GM23248 (cell line): ENCODE measurements at places on chromosomes 12 and 14. TPM values are rescaled to one million over a fixed set of nuclear protein-coding genes. Genes with fewer than 3 reads are reported as not detected.

DNA sequence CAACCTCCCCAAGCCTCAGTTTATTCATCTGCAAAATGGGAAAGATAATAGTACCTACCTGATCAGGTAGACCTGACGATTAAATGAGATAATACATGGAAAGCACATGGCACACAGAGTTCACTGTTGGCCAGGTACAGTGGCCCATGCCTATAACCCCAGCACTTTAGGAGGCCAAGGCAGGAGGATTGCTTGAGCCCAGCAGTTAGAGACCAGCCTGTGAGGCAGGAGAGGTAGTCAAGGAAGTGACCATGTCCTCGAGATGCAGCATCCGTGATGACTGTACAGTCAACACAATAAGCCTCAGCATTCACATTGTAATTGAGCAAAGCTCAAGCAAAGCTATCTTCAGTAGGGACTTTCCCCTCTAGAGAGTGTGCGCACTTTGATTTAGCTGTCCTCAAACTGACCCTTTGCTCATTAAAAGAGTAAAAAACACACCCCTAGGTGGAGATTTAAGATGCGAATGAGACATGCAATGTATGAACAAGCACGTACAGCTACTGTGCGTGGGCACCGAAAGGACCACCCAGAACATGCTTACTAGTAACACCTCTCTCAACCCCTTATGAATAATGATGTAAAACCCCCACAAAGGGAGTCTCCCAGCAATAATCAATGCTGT lies 9.9 kb downstream of the ISCU start:
- H3K27me3 ChIP-seq, result no peaks in the 10 kb centered on the region
- H3K4me3 ChIP-seq, result no peak overlapping the region
- peaks cover 5% of the 10 kb centered on the region for H3K36me3 ChIP-seq
- DNase-seq, result no peak

DNA sequence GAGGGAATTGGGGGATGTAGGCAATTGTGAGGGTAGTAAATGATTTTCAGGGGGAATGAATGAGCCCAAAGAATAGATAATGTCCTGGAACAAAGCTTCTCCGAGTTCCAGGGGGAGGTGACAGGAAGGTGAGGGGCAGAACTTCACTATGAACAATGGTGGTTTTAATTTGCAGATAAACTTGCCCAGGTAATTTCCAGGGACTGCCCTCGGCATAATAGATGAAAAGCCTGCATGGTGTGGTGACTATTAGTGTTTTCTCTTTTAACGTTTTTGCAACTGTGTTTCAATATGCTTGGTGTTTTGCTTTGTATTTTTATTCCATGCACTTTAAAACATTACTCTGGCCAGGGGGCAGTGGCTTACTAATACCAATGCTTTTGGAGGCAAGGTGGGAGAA lies 325.2 kb upstream of the RGS6 start:
- no peak overlapping the region for H3K4me3 ChIP-seq
- no peaks in the 10 kb centered on the region for H3K27me3 ChIP-seq
- DNase-seq, result no peak
- no peaks in the 10 kb centered on the region for H3K36me3 ChIP-seq
- peaks cover 13% of the 10 kb centered on the region for H3K4me1 ChIP-seq

DNA sequence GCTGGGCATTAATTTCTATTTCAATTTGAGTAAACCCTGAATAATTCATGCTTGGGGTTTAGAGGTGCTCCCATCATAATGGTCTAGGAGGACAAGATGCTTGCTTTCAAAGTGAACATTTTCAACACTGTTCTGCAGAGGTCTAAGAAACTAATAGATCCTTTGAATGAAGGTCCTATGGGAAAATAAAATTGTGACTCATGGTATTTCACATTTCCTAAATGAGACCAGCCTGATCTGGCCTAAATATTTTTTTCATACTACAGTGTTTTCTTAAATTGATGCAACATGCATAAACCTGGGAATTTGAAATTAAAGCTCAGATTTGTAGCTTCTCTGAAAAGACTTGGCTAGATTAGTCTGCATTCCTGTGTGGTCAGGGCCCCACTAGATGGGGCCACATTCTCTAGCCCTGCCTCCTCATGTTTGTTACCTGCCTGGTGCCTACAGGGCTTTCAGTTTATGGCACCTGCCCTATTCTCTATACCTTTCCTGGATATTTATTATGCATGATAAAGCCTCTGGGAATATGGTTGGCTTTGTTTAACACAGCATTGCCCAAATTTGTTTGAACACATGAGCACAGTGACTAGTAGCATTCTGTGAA lies 112.7 kb downstream of the METTL25 start:
- H3K27me3 ChIP-seq, result no peaks in the 10 kb centered on the region
- H3K4me3 ChIP-seq, result no peak overlapping the region
- no peaks in the 10 kb centered on the region for H3K36me3 ChIP-seq
- peaks cover 14% of the 10 kb centered on the region for H3K4me1 ChIP-seq
- peak; percentile 14 for DNase-seq

DNA sequence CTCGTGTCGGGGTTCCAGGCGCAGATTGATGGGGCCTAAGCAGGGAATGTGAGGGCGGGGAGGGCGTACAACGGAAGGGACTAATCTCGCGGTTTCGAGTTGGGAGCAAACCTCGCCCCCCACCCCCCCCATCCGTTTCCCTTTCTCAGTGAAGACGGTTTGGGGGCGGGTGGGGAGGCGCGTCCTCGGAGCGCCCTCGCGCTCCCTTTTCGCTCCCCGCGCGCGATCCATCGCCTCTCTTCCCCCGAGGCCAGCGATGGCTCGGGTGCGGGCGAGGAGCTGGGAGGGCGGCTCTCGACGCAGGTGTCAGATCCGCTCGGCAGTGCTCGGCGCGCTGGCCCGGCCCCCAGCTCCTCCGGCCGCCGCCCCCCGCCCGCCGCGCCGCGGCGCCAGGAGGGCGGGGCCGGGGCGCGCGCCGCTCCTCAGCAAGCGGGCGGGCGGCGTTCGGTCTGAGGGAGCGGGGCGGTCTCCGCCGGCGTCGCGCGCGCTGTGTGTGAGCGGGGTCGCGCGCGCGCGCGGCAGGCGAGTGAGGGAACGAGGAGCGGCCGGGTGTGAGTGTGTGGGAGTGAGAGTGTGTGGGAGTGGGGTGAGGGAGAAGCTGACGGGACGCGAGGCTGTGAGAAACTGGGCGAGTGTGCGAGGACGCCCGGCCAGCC lies at the start of gene RIMKLB:
Gene RIMKLB (plus strand): TSS at position 516 of the 656 bp plus-strand sequence. CDS start 15,876 bp downstream, outside the sequence.
- H3K4me1 ChIP-seq, result peaks cover 11% of the 10 kb centered on the region; the same call in 1 of the 2 replicates
- peak; percentile 92 for DNase-seq
- H3K27me3 ChIP-seq, result no peaks in the 10 kb centered on the region
- peak within 1 kb of the TSS; percentile 88 for H3K4me3 ChIP-seq
- H3K36me3 ChIP-seq, result no peaks in the 10 kb centered on the region
- peak within 1 kb of the TSS; percentile 69 for H3K27ac ChIP-seq

GRCh38 chr14:80202888-80203562 lies 8.3 kb downstream of the DIO2 start:
- H3K36me3 ChIP-seq, result no peaks in the 10 kb centered on the region
- H3K4me1 ChIP-seq, result no peaks in the 10 kb centered on the region
- no peaks in the 10 kb centered on the region for H3K27me3 ChIP-seq
- no peak overlapping the region for H3K4me3 ChIP-seq
- H3K27ac ChIP-seq, result no peak overlapping the region

GRCh38 chr12:31227401-31227981 lies 98.5 kb downstream of the SINHCAF start:
- no peak for DNase-seq
- no peaks in the 10 kb centered on the region for H3K36me3 ChIP-seq
- peaks cover 9% of the 10 kb centered on the region for H3K27me3 ChIP-seq
- H3K4me3 ChIP-seq, result no peak overlapping the region

DNA sequence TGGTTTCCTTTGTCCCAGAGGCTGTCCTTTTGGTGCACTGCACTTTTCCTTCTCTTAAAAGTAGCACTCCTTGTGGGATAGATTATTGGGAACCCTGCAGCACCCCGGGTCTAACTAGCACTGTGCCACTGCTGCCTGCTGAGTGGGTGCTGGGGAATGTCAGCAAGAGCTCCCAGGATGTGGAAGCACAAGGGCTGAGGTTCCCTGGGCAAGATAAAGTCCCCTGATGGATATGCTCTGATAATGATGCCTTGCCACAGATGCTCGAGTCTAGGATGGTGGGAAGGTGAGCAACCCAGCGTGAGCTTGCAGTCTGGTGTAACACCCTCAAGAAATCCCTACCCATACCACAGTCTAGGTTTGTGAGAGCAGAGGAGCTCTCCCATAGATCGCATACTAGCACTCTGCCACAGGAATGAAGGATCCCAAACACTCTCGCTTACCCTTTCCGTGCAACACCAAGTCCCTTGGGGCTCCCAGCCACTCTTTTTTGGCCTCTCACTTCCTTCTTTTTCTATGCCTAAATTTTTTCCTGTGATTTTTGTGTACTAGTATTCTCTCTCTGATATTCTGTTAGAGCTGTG lies 32.6 kb downstream of the USP15 start:
- H3K27ac ChIP-seq, result no peak overlapping the region
- DNase-seq, result no peak
- no peaks in the 10 kb centered on the region for H3K27me3 ChIP-seq
- no peak overlapping the region for H3K4me3 ChIP-seq

DNA sequence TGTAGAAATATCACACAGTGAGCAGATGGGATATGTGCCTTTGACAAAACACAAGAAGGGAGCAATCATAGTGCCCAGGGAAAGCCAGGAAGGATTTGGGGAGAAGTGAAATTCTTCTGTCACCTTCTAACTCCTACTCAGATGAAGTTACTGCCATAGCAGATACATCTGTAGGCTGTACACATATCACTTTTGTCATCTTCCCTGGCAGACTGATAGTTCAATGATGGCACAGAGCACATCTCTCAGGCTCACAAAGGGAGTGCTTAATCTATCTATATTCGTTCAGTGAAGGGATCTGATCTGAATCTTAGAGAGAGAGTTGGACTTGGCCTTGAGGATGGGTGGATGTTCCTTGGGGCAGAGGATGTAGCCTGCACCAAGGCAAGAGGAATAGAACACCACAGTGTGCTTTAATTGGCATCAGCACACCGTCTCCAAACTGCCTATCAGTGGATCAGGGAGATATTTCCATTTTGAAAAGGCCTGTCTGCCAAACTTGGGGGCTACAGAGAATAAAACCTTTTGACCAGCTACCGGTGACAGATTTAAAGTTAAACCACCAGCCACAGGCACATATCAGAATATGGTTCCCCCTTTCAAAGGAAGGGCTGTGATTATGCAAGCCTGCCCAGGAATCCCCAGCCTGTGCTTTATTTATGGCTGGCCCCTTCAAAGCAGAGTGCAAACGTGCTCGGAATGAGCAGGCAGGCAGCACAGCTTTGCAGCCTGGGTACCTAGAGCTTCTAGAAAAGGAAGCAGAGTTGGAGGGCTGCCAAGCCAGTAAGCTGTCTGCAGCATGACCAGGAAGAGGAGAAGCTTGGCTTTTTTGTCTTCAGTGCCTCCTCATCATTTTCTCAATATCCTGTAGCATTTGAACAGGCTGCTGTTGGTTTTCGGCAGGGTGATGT lies 165.5 kb upstream of the DYRK2 start:
- peak; percentile 59 for DNase-seq
- H3K36me3 ChIP-seq, result no peaks in the 10 kb centered on the region
- H3K4me3 ChIP-seq, result no peak overlapping the region
- no peak overlapping the region for H3K27ac ChIP-seq
- no peaks in the 10 kb centered on the region for H3K27me3 ChIP-seq
- peaks cover 12% of the 10 kb centered on the region for H3K4me1 ChIP-seq

GRCh38 chr12:58670623-58671022 lies 249.7 kb downstream of the LRIG3 start:
- H3K27ac ChIP-seq, result no peak overlapping the region
- H3K36me3 ChIP-seq, result no peaks in the 10 kb centered on the region
- no peak for DNase-seq

GRCh38 chr12:46546634-46547273 lies 174.2 kb upstream of the SLC38A2 start:
- peak overlapping the region; percentile 96; the same call in 1 of the 2 replicates for H3K27ac ChIP-seq
- no peaks in the 10 kb centered on the region for H3K27me3 ChIP-seq
- DNase-seq, result peak; percentile 73
- H3K4me1 ChIP-seq, result peaks cover 44% of the 10 kb centered on the region
- no peak overlapping the region for H3K4me3 ChIP-seq
- no peaks in the 10 kb centered on the region for H3K36me3 ChIP-seq

GRCh38 chr12:11446372-11446771 lies 51.0 kb upstream of the PRB2 start:
- no peak overlapping the region for H3K27ac ChIP-seq
- peak; percentile 49 for DNase-seq
- H3K4me3 ChIP-seq, result no peak overlapping the region
- peaks cover 3% of the 10 kb centered on the region; the same call in 1 of the 2 replicates for H3K4me1 ChIP-seq
- H3K27me3 ChIP-seq, result no peaks in the 10 kb centered on the region

DNA sequence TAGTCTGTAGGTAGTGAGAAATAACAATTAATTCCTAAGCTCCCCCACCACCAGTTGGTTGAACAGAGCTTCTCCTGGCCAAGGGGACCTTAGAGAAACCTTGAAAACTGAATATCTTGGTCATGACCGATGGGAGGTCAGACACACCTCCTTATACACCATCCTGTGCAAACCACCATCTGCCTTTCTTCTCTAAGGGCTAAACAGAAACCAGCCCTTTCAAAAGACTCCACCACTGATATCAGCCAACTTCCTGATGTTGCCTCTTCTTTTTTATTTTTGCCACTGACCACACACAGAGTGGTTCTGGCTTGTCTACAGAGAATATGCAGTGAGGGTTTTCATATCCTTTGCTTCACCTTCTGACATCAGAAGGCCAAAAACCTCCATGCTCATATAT lies 977.7 kb upstream of the SEL1L start:
- H3K4me1 ChIP-seq, result no peaks in the 10 kb centered on the region
- H3K36me3 ChIP-seq, result no peaks in the 10 kb centered on the region
- no peak for DNase-seq

GRCh38 chr14:54374117-54374884 lies 22.5 kb upstream of the CDKN3 start:
- H3K27ac ChIP-seq, result no peak overlapping the region
- peak; percentile 45 for DNase-seq
- H3K27me3 ChIP-seq, result peaks cover 3% of the 10 kb centered on the region; the same call in 1 of the 2 replicates
- H3K36me3 ChIP-seq, result no peaks in the 10 kb centered on the region
- H3K4me1 ChIP-seq, result no peaks in the 10 kb centered on the region; the same call in 1 of the 2 replicates
- no peak overlapping the region for H3K4me3 ChIP-seq

GRCh38 chr12:67958187-67958586 lies 31.1 kb upstream of the IFNG-AS1 start:
- no peaks in the 10 kb centered on the region for H3K27me3 ChIP-seq
- no peaks in the 10 kb centered on the region for H3K4me1 ChIP-seq
- H3K36me3 ChIP-seq, result no peaks in the 10 kb centered on the region
- no peak overlapping the region for H3K27ac ChIP-seq
- H3K4me3 ChIP-seq, result no peak overlapping the region

- H3K27ac ChIP-seq, result no peak overlapping the region
- H3K4me1 ChIP-seq, result no peaks in the 10 kb centered on the region
- no peaks in the 10 kb centered on the region for H3K27me3 ChIP-seq
- no peak for DNase-seq
These were observed 58.9 kb upstream of the FSCB start for GRCh38 chr14:44565968-44566367.

- no peaks in the 10 kb centered on the region for H3K36me3 ChIP-seq
- no peaks in the 10 kb centered on the region for H3K27me3 ChIP-seq
- DNase-seq, result peak; percentile 88
- H3K4me3 ChIP-seq, result no peak overlapping the region
- peaks cover 10% of the 10 kb centered on the region for H3K4me1 ChIP-seq
These were observed 13.7 kb upstream of the TMEM106C start for GRCh38 chr12:47949441-47950341.

The KLRB1 gene
- total RNA-seq, result not detected in 2 replicates

The EPYC gene
- total RNA-seq, result not detected in 2 replicates

The TAC3 gene
- total RNA-seq, result not detected in 2 replicates
